Activated T-cell treated with anti-CD3 and anti-CD28 coated beads, Interleukin-2, amount 50 U/mL, for 48 hours (primary cell): ENCODE measurements at places on chromosomes 1 and 21.
A peak's percentile ranks its signal among the peaks of the same experiment; 100 is the strongest.

DNA sequence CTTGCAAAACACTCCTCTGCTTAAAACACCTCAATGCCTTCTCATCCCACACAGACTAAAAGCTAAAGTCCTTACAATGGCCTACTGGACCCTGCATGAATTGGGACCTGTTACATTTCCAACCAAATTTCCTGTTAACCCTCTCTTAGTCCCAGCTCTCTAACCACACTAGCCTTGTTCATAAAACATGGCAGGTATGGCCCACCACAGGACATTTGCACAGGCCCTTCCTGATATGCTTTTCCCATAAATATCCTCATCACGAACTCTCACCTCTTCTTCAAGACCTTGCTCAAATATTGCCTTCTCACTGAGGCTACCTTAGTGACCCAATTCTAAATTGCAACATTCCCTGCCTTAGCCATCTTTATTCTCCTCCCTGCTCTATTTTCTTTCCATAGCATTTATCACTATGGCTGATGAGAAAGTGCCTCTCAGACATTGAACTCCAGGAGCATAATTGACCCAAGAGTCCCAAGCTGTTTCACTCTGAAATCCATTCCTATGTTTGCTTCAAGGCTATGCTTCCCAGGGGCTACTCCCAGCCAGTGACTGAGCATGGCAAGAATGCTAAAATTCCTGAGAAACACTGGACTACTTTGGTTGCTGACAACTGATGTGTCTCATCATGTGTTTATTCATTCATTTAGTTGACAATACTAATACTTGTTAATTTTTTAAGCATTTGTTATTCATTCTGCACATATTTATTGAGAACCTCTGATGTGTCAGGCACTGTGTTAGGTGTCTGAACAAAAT is 2.7 kb upstream of the PALMD start:
- DNase-seq, result no peak

- no peak for DNase-seq
These were observed 676.1 kb downstream of the PTPRU start for GRCh38 chr1:29912425-29912824.

DNA sequence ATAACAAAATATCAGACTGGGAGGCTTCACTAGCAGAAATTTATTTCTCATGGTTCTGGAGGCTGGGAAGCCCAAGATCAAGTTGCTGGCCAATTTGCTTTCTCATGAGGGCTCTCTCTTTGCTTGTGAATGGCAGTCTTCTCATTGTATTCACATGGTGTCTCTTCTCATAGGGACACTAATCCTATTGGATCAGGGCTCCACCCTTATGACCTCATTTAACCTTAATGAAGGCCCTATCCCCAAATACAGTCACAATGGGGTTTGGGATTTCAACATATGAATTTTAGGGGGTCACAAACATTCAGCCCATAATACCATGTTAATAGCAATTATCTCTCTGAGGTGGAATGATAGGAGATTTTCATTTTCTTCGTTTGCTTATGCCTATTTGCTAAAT is 25.3 kb downstream of the TCEA3 start:
- no peak for DNase-seq

DNA sequence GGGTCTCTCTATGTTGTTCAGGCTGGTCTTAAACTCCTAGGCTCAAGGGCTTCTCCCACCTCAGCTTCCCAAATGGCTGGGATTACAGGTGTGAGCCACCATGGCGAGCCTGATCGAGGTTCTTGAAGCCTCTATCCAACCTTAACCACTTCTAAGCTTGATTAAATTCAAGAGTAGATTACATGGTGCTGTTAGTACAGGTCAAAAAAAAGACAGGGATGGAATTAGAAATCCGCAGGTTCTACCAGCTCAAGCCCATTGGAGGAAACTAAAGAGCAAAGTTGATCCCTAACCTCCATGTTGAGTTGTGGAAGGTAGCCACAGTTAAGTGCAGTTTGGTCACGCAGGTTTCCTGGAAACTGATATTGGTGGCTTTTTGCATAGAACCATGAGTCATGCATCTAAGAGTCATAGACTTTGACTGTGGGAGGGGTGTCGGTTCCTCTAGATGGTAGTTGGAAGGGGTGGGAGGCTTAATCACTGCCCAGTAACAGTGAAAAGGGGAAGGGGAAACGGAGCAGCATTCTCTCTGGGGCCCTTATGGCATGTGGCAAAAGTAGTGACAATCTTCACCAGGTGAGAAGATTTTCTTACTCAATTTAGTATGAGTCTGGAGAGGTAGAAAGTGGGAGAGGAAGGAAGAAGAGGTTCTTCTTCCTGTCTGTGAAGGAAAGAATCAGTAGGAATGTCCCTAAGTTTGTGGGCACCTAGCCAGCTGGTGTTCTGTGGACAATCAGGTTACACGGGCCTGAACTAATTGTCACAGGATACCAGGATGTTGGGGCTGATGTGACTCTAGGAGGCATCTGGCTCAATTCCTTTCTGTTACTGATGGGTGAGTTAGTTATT is 7.0 kb downstream of the CD53 start:
- peak; percentile 74 for DNase-seq

DNA sequence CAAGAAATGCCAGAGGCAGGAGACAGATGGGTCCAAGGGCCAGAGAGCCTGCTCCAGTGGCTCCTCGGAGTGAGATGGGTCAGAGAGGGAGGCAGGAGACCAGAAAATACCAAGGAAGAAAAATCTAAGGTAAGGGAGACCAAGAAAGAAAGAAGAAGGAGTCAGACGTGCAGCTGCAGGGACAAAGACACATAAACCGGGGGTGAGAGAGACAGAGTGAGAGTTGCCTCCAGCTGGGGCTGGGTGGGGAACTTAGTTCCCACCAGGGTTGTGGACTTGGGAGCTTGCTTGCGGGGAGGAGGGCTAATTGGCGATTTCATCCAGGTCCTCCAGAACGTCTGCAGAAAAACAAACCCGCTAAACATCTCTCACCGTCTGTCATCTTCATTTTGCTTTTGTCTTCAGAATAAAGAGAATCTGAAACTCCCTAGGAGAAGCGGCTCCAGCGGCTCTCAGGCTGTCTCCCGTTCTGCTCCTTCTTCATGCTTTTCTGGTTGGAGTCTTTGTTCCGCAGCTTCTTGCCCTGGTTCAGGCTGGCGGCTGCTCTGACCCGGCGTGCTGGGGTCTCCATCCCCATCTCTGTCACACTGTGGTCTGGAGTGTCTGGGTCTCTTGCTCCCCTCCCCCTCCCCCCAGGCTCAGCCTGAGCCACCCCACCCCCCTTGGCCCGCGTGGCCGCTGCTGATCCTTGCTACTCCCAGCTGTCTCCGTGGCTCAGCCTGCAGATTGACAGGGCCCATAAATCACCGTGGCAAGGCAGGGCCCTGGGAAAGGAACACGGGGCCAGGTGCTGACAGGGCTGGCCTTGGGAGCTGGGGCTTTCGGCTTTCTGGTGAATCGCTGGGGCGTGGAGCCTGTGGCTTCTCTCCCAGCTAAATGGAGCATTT is 66.6 kb downstream of the UBIAD1 start:
- DNase-seq, result no peak

- no peak for DNase-seq
These were observed at the start of gene TNNT2 for GRCh38 chr1:201377611-201378092. Gene TNNT2, minus strand, starts transcription at chr1:201377680. Its CDS starts 4,426 bp downstream, at chr1:201373254.

DNA sequence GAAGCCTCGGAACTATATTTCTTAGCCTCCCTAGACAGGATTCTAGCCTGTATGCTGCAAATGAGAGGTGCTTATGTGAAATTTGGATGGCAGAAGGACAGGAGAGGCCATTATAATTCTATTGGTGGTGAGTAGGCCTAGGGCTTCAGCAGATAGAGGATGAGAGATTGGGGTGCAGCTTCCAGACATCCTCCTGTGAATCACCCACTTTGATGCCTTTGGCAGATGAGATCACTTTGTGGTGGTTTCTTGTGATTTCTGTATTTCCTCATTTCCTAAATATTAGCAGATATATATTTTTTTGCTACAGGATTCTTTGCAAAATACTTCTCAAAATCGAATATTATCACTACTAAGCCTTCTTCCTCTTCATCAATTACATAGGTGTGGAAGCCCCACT is 37.3 kb downstream of the MFSD2A start:
- no peak for DNase-seq

- no peak for DNase-seq
These were observed 18.9 kb downstream of the ALDH9A1 start for GRCh38 chr1:165679282-165680036.

DNA sequence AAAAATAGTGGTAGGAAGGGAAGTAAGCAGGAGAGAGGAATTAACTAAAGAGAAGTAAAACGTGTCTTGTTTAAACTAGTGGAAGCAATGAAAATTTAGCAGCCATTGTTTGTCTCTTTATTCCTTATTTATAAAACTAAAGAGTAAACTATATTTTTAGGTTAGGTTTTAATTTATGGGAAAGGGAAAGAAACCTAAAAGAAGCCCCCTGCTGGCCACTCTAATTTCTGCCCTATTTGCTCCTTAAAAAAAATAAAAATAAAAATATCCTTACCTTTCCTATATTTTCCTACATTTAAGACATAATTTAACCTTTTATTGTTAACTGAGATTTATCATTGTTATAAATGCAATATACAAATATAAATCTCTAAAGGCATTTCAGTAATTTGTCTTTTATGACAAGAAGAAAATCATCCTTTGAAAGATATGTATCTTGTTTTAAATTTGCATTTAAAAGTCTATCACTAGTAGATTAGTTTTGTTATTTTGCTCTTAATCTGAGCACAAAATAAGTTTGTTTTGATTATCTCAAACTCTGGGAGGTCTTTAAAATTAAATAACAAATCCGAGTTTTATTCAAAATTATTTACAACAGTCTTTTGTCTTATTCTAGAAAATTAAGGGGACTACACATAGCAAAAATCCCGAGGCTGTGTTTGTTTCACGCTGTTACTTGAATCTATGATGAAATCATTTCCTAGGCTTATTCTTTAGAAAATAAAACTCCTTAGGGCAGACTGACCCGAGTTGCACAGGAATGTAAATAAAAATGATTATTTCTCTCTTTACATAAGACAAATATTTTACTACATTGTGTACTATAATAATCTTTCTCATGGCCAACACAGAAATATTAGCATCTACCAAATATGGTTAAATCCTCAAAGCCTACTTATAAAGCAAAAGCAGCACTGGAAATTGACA is 201.7 kb downstream of the NRIP1 start:
- DNase-seq, result no peak

- DNase-seq, result no peak
These were observed 15.2 kb upstream of the GPR153 start for GRCh38 chr1:6275826-6276782.

DNA sequence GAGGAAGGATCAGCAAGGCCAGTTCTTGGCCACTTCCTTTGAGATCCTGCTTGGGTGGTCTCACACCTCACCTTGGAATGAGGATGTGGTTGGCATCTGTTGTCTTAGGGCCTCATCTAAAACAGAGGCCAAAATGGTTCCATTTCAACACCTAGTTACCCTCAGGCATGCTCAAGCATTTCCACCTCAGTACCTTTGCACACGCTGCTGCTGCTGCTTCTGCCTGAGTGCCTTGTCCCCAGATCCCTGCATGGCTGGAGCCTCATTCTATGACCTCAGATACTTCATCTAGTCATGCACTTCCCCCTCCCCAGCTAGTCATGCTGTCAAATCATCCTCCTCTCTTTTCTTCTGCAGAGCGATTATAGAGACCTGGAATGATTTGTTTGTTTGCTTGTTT is 86.8 kb downstream of the ACTL8 start:
- DNase-seq, result no peak

DNA sequence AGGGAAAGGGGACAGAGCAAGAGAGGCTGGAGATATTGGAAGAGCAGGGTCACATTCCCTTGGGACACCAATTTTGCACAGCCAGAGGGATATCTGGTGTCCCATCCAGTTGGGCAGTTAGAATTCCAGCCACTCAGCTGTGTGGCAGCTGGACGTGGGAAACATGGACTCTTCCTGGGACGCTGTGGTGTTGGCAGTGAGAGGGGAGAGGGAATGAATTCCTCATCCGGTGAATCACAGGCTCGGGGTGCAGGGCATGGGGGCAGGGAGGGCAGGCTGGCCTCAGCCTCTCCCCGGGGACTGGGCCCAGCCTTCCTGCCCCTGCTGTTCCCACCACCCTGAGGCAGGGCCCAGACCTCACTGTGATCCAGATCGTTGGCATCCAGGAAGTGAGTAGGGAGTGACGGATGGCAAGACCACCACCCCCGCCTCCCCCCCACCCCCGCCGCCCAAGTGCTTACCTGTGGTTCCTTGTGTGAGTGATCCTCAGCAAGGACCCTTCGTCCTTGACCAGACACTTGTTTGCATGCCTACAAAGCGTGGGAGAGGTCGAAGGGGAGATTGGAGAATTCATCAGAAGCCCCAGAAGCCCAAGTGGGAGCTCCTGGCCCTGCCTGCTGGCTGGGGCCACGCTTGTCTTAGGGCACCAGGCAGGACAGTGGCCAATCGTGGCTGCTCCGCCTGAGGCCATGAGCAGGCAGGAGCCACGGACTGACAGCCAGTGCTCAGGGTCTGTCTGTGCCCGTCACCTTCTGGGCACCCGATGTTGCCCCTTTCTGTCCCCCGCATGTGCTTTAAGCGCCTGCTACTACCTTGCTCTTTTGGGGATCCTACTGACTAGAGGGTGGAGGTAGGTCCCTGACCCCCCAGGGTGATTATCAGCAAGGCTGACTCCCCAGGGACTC is 8.7 kb downstream of the WNT3A start:
- DNase-seq, result no peak

DNA sequence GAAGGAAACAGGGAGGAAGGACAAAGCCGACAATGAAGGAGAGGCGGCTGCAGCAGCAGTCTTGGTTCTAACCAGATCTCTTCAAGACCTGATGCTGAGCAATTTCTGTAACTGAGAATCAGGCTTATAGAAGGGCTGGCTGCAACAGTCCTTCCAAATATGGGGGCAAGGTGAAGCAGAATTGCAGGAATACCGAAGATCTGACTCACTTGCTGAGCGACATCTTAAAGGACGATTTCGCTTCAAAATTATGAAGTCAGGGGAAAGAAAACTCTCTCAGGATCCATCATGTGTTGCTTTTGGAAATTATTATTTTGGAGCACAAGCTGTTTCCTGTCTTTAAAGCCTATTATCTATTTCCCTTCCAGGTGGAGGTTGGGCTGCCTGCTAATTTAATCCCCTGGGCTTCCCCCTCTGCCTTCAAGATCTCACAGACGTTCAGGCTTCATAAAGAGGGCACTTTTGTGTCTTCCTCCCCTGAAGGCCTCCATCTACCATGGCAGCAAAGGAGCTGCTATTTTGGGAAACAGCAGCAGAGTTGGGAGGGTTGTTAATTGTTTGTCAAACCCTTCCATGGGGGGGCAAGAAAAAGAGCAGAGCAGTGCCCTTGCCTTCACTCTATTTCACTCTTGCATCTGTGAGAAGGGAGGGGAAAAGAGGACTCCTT is 10.8 kb upstream of the IER5 start:
- DNase-seq, result no peak

GRCh38 chr1:92277105-92277723 is 21.6 kb downstream of the GLMN start:
- no peak for DNase-seq

GRCh38 chr1:46485564-46486431 is 3.8 kb upstream of the DMBX1 start:
- no peak for DNase-seq

- peak; percentile 64 for DNase-seq
These were observed at the start of gene COL18A1 for GRCh38 chr21:45404730-45405270. Gene COL18A1, plus strand, starts transcription at chr21:45405165. Its CDS starts 66 bp downstream, at chr21:45405231.

DNA sequence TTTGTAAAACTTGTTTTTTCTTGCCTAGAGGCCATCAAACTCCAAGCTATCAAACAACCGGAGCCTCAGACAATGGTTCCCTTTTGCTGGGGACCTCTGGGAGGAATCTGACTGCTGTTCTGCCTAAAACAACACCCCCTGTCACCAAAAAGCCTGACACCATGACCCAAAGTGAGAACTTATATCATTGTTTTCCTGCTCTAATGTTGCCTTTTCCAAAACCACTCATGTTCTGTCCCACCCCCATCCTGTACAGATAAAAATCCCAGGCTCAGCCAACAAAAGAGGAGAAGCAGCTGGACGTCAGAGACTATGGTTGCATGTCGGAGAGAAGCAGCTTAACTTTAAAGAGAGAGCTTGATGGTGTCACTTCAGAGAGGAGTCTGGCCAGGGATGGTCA is 327.2 kb upstream of the CXADR start:
- DNase-seq, result no peak
